ENCODE measurements at places on chromosomes 11 and 22.

DNA sequence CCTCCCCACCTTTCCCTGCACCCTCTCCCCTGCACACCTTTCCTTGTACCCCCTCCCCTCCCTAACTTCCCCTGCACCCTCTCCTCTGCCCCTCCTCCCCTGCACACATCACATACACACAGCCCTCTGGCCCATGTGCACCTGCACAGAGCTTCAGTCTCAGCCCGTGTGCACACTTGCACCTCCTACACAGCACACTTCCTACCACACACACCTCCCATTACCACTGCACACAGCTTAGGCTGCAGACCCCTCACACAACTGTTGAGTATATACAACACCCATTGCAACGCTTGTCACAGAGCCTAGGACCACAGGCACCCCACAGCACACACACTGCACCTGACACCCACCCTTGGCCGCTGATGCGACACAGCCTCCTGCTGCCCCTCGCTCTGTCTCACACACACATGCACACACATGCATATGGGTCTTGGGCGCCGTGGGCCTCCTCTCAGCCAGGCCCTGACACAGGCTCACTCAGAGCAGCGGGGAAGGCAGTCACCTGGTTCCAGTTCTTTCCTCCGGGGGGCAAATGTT is 411 bp downstream of the SIGIRR start:
- peak overlapping the region; percentile 26 for H3K27ac ChIP-seq
- H3K4me3 ChIP-seq, result peak overlapping the region; percentile 57
- no peak for DNase-seq
- H3K4me1 ChIP-seq, result peaks cover 31% of the 10 kb centered on the region

DNA sequence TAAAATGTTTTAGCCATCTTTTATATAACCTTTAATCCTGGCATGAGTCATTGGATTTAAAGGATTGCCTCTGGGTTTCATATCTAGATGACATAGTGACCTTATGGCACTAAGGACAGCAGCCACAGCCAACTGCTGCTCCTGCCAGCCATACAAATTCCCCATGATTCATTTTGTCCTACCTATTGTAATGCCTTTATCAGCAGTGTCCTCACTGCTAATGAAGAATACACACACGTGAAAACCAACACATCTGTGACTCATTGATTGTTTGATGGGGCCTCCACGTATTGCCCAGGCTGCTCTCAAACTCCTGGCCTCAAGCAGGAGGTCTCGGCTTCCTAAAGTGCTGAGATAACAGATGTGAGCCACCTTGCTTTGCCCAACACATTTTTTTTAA is 1.8 kb downstream of the LDHAL6A start:
- H3K36me3 ChIP-seq, result no peaks in the 10 kb centered on the region
- no peak overlapping the region for H3K27ac ChIP-seq
- no peaks in the 10 kb centered on the region for H3K4me1 ChIP-seq
- H3K27me3 ChIP-seq, result no peaks in the 10 kb centered on the region

- DNase-seq, result no peak
- H3K27me3 ChIP-seq, result no peaks in the 10 kb centered on the region
- H3K4me1 ChIP-seq, result no peaks in the 10 kb centered on the region
- H3K4me3 ChIP-seq, result no peak overlapping the region
Observed at GRCh38 chr22:47342446-47342845, 580.0 kb downstream of the TBC1D22A start.

- DNase-seq, result no peak
- H3K27me3 ChIP-seq, result no peaks in the 10 kb centered on the region
- no peak overlapping the region for H3K27ac ChIP-seq
- H3K36me3 ChIP-seq, result no peaks in the 10 kb centered on the region
- H3K4me1 ChIP-seq, result no peaks in the 10 kb centered on the region
- H3K4me3 ChIP-seq, result no peak overlapping the region
Observed at GRCh38 chr11:76902121-76903014, 41.6 kb downstream of the ACER3 start.

DNA sequence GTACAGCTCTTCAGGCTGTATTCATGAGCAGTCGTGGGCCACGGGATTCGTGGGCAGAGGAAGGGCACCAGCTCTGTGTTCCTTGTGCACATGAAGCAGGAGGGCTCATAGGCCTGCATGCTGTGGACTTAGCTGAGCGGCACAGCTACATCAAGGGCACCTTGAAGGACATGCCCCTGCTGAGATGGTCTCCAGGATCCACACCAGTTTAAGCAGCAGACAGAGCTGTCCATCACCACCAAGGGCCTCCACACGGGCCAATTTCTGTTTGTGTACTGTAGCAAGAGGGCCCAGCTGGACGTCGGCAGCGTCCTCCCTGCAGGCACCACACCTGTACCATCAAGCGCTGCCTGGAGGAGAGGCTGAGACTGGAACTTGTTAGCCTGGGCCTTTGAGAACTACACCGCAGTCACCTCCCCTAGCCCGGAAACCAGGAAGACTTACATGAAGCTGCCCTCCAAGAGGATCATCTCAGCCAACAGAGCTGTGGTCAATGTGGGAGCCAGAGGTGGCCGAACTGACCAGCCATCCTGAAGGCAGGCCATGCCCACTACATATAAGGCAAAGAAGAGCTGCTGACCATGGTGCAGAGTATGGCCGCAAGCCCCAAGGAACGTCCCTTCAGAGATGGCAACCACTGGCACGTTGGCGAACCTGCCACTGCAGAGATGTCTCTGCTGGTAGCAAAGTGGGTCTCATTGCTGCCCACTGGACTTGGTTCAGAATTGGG is 32.7 kb upstream of the GNB1L start:
- no peaks in the 10 kb centered on the region for H3K4me1 ChIP-seq
- no peak overlapping the region for H3K27ac ChIP-seq
- DNase-seq, result no peak
- H3K4me3 ChIP-seq, result no peak overlapping the region
- H3K36me3 ChIP-seq, result peaks cover 6% of the 10 kb centered on the region

- H3K4me1 ChIP-seq, result no peaks in the 10 kb centered on the region
- no peaks in the 10 kb centered on the region for H3K27me3 ChIP-seq
- no peak overlapping the region for H3K4me3 ChIP-seq
- H3K36me3 ChIP-seq, result no peaks in the 10 kb centered on the region
- peak overlapping the region; percentile 8 for H3K27ac ChIP-seq
- no peak for DNase-seq
Observed at GRCh38 chr11:86641537-86642261, 30.7 kb downstream of the ME3 start.

- H3K27me3 ChIP-seq, result no peaks in the 10 kb centered on the region
- peak within 1 kb of the TSS; percentile 58 for H3K4me3 ChIP-seq
- peaks cover 23% of the 10 kb centered on the region for H3K4me1 ChIP-seq
- peak within 1 kb of the TSS; percentile 83 for H3K27ac ChIP-seq
- DNase-seq, result peak; percentile 62
- no peaks in the 10 kb centered on the region for H3K36me3 ChIP-seq
Observed at GRCh38 chr11:101129203-101129943, at the start of gene PGR. PGR (minus strand) TSS chr11:101129813; CDS start chr11:101129070, 743 bp downstream.

GRCh38 chr22:37544955-37545702 is 15.2 kb upstream of the CDC42EP1 start:
- H3K36me3 ChIP-seq, result no peaks in the 10 kb centered on the region
- no peak overlapping the region for H3K4me3 ChIP-seq
- H3K4me1 ChIP-seq, result peaks cover 50% of the 10 kb centered on the region
- H3K27me3 ChIP-seq, result no peaks in the 10 kb centered on the region
- peak; percentile 80 for DNase-seq

- no peaks in the 10 kb centered on the region for H3K4me1 ChIP-seq
- no peaks in the 10 kb centered on the region for H3K36me3 ChIP-seq
- DNase-seq, result no peak
- no peak overlapping the region for H3K27ac ChIP-seq
Observed at GRCh38 chr11:110409174-110409573, 20.6 kb upstream of the FDX1 start.

DNA sequence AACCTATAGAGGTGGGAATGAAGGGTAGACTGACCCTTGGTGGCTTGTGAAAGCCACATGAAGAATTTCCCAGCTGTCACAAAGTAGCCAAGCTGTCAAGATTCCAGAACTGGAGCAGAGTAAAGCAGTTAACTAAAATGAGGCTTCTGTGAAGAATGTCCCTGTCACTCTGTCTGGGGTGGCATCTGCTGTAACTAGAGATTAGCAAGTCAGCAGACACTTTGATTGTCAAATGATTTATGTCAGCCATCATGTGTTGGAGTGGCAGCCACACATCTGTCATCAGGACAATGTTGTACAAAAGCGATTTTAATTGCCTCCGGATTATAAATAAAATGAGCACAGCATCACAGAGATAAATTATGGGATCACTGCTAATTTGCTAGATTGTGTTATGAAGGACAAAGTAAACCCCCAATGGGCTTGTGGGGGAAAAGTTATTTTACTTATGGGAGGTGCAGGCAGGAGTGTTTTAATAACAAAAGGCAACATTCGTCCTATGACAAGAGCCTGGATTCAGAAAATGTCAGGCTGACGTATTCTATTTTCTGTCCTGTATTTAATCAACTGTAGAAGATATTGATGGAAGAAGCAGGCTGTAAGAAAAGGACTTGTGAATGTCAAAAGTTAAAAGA is 270.9 kb downstream of the FAM181B start:
- no peak overlapping the region for H3K4me3 ChIP-seq
- no peaks in the 10 kb centered on the region for H3K36me3 ChIP-seq

- H3K36me3 ChIP-seq, result no peaks in the 10 kb centered on the region
- H3K4me1 ChIP-seq, result peaks cover 6% of the 10 kb centered on the region
- no peak for DNase-seq
Observed at GRCh38 chr22:44371741-44372525, 59.2 kb upstream of the SHISAL1 start.

GRCh38 chr11:44126304-44126703 is 30.8 kb downstream of the EXT2 start:
- DNase-seq, result no peak
- H3K4me3 ChIP-seq, result no peak overlapping the region
- H3K4me1 ChIP-seq, result no peaks in the 10 kb centered on the region
- no peak overlapping the region for H3K27ac ChIP-seq

DNA sequence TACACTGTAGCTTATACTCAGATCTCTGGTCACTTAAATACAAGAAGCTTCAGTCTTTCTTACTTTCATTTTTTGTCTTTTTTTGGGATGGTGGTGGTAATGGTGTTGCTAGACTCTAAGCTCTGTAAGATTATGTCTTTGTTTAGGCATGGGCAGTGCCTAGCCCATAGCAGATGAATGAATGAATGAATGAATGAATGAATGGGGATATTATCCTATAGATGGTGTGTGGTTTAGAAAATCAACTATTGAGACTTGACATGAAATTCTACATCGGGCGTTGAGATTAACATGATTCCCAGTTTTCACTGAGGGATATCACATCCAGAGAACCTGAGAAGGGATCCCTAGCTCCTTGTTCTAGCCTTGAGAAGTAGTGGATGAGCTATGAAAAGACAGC is 9.8 kb upstream of the CKAP5 start:
- no peaks in the 10 kb centered on the region for H3K4me1 ChIP-seq
- no peak for DNase-seq
- no peak overlapping the region for H3K4me3 ChIP-seq
- no peaks in the 10 kb centered on the region for H3K27me3 ChIP-seq
- H3K36me3 ChIP-seq, result peaks cover 12% of the 10 kb centered on the region

- H3K27me3 ChIP-seq, result no peaks in the 10 kb centered on the region
- no peaks in the 10 kb centered on the region for H3K36me3 ChIP-seq
- no peak for DNase-seq
- H3K4me1 ChIP-seq, result peaks cover 28% of the 10 kb centered on the region
Observed at GRCh38 chr11:131888230-131888855, 517.9 kb downstream of the NTM start.

DNA sequence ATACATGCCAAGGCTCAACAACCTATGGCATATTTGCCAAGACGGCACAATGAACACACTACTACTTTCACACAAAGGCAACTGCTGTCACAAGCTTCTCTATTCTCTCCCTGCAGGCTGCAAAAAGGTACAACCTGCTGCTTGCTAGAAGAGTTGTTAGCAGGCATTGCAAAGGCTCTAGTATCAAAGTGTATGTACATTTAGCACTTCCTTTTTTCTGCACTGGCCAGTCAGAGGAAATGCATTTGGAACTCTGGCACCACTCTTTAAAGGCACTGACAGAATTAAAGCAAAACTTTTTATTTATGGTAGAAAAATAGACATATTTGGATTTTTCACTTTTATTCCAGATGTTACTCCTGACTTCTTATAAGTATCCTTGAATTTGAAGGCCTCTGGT is 125.9 kb downstream of the CWF19L2 start:
- H3K4me3 ChIP-seq, result no peak overlapping the region
- H3K4me1 ChIP-seq, result no peaks in the 10 kb centered on the region
- H3K27ac ChIP-seq, result no peak overlapping the region

- no peaks in the 10 kb centered on the region for H3K27me3 ChIP-seq
- no peaks in the 10 kb centered on the region for H3K4me1 ChIP-seq
- H3K4me3 ChIP-seq, result no peak overlapping the region
Observed at GRCh38 chr22:25940479-25940878, 198.5 kb downstream of the MYO18B start.

GRCh38 chr22:27399161-27399560 is 402.4 kb downstream of the MN1 start:
- H3K27me3 ChIP-seq, result no peaks in the 10 kb centered on the region
- DNase-seq, result no peak
- no peaks in the 10 kb centered on the region for H3K4me1 ChIP-seq
- H3K27ac ChIP-seq, result no peak overlapping the region

DNA sequence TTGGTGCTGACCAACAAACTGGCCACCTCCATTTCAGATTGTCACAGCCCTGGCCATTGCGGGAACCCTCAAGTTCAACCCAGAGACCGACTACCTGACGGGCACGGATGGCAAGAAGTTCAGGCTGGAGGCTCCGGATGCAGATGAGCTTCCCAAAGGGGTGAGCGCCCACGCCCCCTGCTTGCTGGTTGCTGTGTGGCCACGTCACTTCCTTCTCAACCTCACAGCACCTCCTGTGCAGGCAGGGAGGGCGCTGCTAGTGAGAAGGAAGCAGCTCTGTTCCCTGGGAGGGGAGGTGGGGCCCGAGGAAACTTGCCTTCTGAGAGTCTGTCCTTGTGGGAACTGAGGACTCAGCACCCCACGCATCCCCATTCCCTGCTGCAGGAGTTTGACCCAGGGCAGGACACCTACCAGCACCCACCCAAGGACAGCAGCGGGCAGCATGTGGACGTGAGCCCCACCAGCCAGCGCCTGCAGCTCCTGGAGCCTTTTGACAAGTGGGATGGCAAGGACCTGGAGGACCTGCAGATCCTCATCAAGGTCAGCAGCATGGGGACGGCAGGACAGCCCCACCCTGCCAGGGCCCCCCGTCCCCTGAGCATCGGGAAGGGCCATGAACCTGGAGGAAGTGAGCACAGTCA is 19.3 kb downstream of the POLR3H start:
- no peaks in the 10 kb centered on the region for H3K27me3 ChIP-seq
- H3K4me1 ChIP-seq, result peaks cover 42% of the 10 kb centered on the region
- H3K27ac ChIP-seq, result peak overlapping the region; percentile 85
- no peak for DNase-seq
- no peak overlapping the region for H3K4me3 ChIP-seq
- H3K36me3 ChIP-seq, result peaks cover 82% of the 10 kb centered on the region

- no peak overlapping the region for H3K27ac ChIP-seq
- no peak overlapping the region for H3K4me3 ChIP-seq
- no peaks in the 10 kb centered on the region for H3K36me3 ChIP-seq
- peaks cover 2% of the 10 kb centered on the region for H3K27me3 ChIP-seq
- H3K4me1 ChIP-seq, result no peaks in the 10 kb centered on the region
Observed at GRCh38 chr11:102552020-102552419, 21.5 kb upstream of the MMP7 start.

DNA sequence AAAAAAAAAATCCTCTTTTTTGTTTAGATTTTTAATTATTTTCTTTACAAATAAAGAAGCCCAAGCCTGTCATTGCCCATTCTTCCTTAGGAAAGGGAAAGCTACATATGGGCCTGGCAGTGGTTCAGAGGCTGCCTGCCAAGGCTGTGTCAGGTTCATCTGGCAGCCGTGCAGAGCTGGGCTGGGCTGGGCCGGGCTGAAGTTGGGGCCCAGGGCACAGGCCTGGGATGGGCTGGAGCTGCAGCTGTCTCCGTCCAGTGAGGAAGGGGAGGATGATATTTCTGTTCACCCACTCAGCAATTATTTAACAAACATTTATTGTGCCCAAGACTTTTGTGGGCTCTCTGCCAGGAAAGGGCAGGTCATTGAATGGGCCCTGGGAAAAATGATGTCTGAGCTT is 4.6 kb downstream of the PRR5L start:
- H3K27me3 ChIP-seq, result no peaks in the 10 kb centered on the region
- no peak for DNase-seq
- H3K27ac ChIP-seq, result no peak overlapping the region
